ENCODE measurements at places on chromosomes 4 and X.

DNA sequence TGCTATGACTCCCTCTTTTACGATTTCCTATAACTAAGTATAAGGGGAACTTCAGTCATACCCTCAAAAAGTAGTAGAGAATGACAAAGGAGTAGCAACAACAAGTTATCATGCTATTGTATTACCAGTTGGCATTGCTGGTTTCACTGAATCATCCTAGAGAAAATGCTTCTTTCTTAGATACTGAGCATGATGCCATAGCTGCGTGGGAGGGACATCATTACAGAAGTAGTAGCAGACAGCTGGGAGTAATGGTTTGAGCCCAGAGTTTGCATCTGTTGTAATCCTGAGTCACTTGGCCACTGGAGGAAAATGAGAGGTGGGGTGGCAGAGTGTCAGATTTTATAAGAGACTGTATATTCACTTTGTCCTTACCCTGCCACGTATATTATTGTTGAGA is 38.6 kb downstream of the MTMR1 start:
- peak; percentile 75 for DNase-seq

DNA sequence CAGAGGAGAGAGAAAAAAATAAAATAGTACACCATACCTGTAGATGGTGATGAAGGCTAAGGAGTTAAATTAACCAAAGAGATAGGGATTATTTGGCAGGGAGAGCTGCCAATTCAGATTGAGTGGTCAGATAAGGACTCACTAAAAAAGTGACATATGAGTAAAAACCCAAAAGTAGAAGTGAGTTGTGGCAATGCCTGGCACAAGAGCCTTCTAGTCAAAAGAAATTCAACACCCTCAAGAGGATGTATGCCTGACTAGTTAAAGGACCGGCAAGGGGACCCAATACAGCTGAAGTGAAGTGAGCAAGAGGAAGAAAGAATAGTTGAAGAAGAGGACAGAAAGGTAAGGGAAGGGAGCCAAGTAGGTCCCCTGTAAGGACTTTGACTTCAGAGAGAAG is 34.9 kb downstream of the ELF2 start:
- DNase-seq: no peak

DNA sequence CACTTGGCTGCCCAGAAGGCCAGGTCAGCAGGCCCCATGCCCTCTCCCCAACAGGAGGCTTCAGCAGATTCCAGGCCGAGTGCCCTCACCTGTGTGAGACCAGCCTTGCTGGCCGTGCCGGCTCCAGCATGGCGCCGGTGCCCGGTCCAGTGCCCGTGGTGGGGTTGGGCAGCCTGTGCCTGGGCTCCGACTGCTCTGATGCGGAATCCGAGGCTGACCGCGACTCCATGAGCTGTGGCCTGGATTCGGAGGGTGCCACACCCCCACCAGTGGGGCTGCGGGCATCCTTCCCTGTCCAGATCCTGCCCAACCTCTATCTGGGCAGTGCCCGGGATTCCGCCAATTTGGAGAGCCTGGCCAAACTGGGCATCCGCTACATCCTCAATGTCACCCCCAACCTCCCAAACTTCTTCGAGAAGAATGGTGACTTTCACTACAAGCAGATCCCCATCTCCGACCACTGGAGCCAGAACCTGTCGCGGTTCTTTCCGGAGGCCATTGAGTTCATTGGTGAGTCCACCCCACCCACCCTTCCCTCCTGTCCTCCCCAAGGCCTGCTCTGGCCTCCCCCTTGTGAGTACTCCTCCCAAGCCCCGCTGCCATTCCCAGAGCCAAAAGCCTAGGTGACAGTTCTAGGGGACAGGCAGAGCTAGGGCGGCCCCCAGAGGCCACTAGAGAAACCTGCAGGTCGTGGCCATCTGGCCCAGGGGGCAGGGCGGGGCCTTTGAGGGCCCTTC is 2.3 kb downstream of the DUSP9 start:
- DNase-seq: peak; percentile 57

DNA sequence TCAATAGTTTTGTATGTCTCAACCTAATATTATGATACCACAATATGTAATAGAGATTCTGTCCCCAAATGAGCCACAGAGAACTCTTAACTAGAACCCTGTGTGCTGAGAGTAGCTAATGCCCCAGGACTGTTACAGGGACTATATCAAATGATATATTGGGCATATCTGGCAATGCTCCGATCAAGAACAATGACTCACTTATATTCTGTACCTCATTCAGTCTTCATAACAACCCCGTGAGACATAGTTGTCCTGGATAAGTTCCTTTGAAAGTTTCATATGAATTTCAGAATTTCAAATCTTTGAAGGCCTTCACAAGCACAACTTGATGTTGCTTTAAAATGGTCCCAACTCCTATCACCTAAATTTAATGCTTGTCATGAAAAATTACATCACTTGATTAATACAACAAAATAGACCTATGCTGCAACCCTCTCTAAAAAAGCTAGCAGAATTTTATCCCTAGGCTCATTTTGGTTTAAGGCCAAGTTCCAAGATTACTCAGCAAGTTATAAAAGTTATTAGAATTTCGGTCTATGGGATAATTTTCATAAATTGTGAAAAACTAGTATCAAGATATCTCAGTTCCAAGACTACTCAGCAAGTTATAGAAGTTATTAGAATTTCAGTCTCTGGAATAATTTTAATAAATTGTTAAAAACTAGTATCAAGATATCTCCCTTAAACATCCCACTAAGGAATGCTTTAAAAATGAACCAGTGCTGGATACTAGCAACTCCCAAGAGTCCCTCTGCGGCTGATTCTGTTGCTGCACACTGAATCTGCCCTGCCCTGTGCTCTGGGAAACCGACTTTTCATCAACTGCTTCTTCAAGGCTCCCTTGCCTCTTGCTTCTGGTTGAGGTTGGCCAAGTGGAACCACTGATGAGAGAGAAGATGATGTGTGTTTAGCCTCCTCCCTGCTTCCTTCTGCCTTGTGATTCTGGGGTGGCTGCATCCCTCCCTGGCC is 6.0 kb upstream of the ANXA3 start:
- DNase-seq: no peak

DNA sequence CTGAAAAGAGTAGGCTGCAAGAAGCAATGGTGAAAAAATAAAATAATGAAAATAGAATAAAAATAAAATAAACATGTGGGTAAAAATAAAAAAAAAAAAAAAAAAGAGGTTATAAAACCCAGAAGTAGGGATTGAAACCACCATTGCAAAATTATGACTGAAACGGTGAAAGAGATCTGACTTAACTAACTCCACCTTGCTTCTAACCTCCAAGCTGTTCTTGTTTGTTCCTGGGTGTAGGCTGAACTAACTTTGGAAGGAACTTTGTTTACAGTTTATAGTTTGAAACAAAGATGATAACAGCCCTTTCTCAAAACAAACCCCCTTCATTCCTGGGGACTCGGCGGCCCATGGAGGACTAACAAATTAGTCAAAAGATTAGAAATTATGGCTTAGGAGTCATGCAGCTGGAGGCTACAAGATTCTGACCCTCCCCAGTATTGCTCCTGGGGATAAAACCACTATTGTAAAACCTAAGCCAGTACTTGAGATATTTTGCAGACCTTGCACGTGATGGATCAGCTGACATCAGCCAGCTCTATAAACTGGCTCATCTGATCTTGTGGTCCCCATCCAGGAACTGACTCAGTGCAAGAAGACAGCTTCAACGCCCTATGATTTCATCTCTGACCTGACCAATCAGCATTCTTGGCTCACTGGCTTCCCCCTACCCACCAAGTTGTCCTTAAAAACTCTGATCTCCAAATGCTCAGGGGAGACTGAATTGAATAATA is 30.4 kb downstream of the DDX60L start:
- DNase-seq: peak; percentile 40

DNA sequence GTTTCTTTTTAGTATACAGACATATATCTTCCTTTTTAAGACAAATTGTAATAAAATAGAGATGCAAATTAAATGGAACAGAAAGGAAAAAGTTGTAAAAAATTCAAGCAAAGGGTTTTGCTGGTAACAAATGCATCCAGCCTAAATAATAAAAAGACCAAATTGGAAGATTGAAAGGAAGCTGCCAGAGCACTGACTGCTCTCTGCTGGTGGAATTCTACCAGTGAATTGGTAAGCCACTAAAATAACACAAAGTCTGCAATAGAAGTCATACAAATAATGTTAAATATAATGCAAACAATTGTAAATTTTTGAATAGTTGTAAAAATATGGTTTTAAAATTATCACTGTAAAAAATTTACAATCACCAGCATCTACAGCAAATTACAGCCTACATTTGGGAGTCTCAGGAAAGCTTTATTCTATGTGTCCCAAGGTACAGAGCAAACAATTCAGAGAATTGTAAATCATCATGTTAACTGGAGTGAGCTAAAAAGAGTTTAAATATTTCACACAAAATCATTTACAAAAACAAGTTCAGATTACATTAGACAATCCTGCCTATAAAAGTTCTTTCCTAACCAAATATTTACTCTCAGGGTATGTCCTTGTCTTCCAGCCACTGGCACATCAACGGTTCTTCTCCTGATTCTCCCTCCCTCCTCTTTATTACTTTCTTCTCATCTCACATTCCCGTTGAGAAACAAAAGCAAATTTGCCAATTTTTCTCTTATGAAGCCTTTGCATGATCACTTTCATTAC is 1322.5 kb downstream of the PCDH7 start:
- DNase-seq: no peak

DNA sequence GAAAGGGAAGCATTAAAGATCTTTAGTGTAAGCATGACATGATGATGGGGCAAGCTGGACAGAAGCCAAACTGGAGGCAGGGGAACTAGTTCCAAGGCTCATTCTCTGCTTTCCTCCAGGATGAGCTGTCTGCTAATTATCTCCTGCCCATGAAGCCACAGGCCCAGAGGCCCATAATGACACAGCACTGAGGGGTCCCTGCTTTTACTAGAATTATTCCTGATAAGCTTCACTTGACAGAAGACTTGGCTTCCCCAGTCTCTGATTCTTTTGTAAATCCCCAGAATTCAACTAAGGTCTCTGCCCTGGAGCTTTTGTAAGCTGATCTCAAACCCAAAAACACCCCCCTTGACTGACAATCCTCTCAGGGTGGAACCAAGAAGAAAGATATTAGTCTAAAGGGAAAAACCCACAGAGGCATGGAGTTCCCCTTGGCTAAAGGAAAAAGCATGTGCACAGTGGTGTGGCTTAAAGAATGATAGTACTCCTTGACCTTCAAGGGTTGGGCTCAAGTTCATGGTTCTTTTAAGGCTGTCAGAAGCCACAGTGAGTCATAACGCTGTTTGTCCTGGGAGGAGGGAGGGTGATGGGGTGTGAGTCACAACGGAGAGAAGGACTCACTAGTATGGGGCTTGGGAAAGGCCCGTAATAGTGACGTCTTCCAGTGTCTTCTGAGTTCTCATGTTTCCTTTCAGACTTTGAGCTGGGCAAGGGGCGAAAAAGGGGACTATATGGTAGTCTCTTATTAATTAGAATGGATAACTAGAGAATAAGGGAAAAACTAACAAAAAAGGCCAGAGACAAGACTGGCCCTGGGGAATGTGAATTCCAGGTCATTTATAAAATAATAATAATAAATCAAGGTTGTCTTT is 146.0 kb upstream of the CPEB2 start:
- peak; percentile 77 for DNase-seq

DNA sequence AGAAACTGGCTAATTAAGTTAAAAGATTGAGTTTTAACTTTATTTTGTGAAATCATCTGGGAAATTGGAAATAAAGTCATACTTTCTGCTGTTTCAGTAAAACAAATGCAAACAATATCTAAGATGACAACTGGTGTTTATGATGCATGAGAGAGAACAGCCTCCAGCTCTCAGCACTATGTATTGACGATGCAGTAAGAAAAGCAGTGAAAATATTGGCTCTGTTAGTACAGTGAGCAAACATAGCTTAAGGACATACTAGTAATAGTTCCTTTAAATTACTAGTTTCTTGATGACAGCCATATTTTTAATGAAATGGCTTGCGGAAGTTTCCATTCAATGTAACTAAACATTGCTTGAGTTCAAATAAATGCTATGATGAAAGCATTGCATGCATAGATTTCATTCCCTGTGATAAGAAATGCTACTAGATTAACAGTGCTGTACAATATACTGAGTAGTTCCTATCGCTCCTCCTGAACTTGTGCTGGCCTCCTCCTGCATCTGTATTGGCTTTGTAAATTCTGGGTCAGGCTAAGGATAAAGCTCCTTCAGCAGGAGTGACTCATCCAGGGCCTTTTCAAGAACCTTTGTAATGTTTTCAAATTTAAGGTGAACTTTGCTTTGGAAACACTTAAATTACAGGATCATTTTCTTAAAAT is 11.6 kb downstream of the ARHGAP24 start:
- DNase-seq: no peak

- no peak for DNase-seq
Measured at GRCh38 chr4:168562041-168562571, 65.3 kb downstream of the PALLD start.

DNA sequence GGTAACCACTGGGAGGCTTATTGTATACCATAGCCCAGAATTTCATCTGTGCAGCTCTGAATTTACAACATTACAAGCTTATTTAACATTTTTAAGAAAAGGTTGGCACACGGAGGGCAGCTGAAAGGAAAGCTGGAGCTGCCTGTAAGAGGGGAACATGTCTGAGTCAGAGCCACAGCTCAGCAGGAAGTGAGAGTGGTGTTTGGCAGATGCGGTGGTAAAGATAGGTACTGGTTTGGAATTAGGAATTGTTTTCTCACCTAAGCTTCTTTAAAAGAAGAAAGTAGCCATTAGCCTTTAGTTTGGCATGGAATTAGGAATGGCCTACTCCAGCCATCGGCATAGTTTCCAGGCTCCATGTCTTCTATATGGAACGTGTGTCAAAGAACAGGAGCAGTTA is 172.5 kb upstream of the ANXA3 start:
- no peak for DNase-seq

GRCh38 chr4:20278195-20278594 is 26.5 kb downstream of the SLIT2 start:
- DNase-seq: no peak

DNA sequence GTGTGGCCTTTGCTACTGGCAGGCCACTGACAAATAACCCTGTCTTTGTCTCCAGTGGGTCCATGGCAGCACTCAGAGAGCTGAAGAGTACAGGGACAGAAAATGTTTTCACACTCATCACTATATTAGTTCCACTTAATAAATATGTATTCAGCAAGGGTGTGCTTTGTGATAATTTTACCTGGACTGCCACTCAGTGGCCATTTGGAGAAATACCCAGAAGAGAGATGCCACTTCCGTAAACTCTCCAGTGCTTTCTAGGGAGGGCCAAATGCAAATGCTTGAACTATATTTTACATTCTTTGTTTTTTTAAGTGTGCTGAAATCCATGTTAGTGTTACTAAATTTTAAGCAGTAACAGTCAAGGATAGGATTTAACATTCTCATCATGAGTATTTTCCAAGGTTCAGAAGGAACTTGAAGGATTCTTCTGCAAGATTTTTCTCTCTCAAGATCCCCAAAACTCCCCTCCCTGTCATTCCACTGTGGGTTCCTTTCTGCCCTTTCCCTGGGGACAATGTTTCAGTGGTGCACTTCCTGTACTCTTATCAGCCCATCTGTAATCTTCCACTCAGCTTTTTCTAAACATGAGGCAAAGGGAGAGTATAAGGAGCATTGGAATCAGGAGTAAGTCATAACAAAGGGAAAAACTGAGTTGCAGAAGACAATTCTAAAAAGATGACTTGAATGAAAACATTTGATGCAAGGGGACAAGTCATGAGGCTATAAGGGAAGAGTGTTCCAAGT is 46.0 kb downstream of the TFDP3 start:
- no peak for DNase-seq

GRCh38 chrX:124280294-124280902 is 52.1 kb upstream of the TEX13D start:
- no peak for DNase-seq

Measured in activated CD4-positive, alpha-beta T cell treated with anti-CD3 and anti-CD28 coated beads for 48 hours (primary cell).